SK-N-MC (cell line): ENCODE measurements at places on chromosomes 6 and 20.
A peak's percentile ranks its signal among the peaks of the same experiment; 100 is the strongest.

DNA sequence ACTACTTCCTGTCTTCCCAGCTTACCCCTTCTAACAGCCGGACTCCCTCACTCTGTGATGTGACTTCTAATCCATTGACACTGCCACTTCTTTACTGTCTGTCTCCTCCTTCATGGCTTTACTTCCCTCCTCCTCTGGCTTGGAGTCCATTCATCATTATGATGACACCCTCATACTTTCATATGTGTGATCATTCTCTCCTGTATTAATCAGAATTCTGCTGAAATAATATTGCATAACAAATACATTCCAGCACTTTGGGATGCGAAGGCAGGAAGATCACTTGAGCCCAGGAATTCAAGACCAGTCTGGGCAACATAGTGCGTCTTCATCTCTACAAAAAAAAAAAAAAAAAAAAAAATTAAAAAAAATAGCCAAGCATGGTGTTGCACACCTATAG is 147.9 kb upstream of the BTBD3 start:
- no peak for DNase-seq

- DNase-seq, result peak; percentile 77
Measured at GRCh38 chr6:19665613-19665909, 171.6 kb upstream of the ID4 start.

GRCh38 chr6:63997221-63997620 is 361.6 kb downstream of the PHF3 start:
- DNase-seq, result no peak

- DNase-seq, result no peak
Measured at GRCh38 chr6:167559675-167560479, 235.0 kb downstream of the TTLL2 start.

DNA sequence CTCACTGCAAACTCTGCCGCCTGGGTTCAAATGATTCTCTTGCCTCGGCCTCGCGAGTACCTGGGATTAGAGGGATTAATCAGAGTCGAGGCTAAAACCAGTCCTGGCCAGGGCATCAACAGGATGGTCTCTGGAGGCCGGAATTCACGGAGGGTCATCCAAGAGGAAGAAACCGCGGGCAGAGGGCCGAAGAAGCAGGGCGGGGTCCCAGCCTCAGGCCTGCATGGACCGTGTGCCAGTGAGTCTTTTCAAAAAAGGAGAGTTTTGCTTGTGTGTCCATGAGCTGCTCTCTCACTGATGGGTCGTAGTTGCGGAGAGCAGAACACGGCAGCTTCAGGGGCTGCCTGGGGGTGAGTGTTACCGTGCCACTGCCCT is 295.1 kb upstream of the ZNF337 start:
- DNase-seq, result no peak

GRCh38 chr6:167858086-167858591 is 31.4 kb downstream of the AFDN start:
- peak; percentile 47 for DNase-seq

GRCh38 chr6:89146718-89147700 is 1.2 kb downstream of the PM20D2 start:
- no peak for DNase-seq

DNA sequence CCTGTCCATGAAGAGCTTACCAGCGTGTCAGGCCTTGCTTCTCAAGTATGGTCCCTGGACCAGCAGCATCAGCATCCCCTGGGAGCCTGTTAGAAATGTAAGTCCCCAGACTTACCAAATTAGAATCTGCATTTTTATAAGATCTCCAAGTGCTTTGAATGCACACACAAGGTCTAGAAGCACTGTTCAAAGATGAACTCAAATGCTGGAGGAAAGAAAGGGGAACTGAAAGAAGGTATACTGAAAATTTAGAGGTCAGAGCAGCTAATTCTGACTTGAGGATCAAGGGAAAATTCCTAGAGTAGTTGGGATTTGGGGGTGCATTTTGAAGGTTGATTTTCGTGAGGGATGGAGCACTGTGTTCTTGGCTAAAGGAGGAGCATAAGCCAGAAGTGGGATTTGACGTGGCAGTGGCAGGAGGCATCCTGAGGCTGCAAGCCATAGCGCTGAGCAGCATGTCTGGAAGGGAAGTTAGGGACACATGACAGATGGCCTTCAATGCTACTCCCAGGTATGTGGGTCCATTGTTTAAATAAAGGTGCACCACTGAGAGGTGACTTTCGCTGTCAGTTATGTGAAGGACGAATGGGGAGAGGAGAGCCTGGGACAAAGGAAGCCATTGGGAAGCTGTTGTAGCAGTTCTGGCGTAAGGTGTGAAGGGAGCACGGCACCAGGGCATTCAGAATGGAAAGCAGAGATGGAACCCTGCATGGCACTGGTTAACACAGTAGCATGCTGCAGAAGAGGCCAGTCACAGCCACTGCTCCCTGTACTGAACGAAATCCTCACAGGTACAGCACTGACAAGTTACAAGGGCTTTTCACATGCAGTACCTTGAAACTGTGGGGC is 36.2 kb downstream of the ARMC2 start:
- DNase-seq, result no peak

GRCh38 chr6:14283600-14284235 is 166.1 kb downstream of the CD83 start:
- DNase-seq, result no peak

- DNase-seq, result peak; percentile 40
Measured at GRCh38 chr6:75266716-75267291, 17.8 kb downstream of the TMEM30A start.

DNA sequence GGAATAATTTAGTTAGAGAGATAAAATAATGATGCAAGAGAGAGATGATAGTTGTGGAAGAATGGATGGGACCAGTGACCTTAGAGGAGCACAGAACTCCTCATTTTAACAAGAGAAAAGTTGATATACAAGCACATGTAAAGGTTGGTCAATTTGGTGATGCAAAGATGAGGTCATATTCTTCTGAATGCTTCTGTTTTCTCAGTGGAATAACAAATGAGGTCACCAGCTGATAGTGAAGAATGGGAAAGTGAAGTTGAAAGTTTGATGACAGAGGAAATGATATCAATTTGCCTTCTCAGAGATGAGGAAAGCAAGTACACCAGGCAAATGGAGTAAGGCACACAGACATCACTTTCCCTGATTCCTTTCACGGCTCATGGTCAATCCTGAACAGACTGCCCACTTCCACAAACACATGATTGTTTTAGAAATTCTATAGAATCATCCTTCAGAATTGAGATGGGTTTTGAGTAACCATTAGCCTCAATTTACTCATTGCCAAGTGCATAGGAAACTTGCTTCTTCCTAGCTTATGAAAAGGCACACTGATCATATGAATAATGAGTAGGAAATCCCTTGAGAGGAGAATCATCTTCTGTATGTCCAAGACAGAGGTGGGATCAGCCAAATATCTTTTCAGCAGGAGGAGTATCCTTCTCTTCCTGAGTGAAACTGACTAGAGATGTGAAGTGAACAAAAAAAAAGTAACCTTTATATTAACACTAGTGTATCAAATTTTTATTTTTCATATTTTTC is 82.4 kb upstream of the TCF21 start:
- DNase-seq, result no peak

DNA sequence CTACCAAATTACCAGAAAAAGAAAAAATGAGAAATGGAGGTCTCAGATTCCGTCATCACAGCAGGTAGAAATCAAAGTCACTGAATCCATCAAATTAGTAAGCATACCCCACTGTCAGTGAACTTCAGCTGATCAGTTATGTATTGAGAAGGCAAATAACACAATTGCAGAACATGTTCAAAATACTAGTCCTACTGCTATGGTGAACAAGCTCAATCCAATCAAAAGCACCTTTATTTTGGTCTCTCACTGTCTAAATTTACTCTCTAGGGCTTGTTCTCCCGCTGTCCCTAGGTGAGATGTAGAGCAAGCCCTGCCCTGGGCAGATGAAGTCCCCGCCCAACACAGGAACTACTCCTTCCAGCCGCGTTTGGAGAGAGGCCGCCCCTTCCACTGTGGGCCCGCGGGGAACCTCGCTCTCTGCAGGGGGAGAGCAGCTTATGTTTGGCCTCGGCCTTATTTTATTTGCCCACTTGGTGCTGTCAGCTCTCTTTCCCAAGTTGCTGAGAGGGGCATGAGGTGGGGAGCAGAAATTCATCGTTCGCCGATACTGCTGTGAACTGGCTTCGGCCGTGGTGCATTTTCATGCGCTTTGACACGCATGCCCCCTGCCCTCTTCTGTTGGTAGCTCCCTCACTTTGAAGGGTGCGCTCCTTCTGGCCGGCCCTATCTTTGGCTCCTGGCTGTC is 14.3 kb upstream of the MAP1LC3A start:
- DNase-seq, result no peak

- DNase-seq, result peak; percentile 55
Measured at GRCh38 chr6:153947808-153948447, 91.1 kb upstream of the OPRM1 start.

DNA sequence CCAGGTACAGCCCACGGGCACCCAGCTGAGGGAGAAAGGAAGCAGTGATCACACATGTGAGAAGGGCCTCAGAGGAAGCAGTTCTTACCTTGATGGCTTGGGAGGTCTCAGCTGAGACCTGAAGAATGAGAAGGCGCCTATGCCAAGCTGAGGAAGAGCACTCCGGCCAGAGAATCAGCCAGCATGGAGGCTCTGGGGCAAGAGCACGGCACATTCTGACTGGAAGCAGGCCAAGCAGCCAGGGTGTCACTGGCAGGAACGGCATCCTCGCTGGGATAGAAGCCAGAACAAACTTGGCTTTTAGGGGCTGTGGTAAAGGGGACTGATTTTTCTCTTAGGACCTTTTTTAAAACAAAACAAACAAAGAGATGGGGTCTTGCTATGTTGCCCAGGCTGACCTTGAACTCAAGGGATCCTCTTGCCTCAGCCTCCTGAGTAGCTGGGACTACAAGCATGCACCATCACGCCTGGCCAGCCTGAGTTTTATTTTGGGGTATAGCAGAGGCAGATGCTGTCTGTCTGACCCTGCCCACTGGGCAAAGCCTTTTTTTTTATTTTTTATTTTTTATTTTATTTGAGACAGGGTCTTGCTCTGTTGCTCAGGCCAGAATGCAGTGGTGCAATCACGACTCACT is 17.6 kb downstream of the GHRH start:
- DNase-seq, result no peak

- DNase-seq, result no peak
Measured at GRCh38 chr6:157432892-157433265, 51.9 kb downstream of the ZDHHC14 start.
